GM06990 (cell line): ENCODE measurements at places on chromosomes 16 and 17.

DNA sequence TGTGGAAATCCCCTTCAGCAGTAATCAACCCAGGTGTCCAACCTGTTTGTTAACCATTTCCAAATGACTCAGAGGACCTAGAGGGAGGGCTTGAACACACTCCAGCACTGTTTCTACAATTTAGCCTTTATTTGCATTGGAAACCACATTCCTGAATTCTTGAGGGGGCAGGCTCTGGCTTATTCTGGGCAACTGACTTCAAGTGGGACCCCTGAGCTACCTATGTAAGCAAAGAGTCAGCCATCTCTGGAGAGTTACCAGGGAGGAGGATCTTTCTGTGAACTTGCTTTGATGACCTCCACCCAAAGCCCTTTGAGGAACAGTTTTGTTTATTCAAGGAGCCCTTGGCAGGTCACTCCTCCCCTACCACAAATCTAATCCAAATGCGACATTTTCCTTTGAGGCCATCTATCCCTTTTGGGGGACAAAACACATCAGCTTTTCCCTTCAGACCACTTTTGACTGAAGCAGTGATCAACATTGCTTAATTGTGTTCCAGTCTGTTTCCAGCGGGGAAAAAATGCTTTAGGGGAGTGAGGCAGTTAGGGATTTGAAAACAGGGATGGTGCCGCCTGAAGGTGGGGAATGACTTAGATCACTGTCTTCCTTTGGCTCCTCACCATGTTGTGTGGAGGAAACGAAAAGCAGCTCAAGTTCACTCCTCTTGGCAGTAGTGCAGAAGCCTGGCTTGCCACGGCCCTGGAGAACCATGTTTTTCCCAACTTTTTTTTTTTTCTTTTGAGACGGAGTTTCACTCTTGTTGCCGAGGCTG lies 46.2 kb downstream of the TUBD1 start:
- no peak for DNase-seq

GRCh38 chr16:8087597-8088289 lies 502.6 kb downstream of the TMEM114 start:
- no peak for DNase-seq

- DNase-seq: no peak
Observed at GRCh38 chr16:12659871-12660270, 143.8 kb downstream of the CPPED1 start.

DNA sequence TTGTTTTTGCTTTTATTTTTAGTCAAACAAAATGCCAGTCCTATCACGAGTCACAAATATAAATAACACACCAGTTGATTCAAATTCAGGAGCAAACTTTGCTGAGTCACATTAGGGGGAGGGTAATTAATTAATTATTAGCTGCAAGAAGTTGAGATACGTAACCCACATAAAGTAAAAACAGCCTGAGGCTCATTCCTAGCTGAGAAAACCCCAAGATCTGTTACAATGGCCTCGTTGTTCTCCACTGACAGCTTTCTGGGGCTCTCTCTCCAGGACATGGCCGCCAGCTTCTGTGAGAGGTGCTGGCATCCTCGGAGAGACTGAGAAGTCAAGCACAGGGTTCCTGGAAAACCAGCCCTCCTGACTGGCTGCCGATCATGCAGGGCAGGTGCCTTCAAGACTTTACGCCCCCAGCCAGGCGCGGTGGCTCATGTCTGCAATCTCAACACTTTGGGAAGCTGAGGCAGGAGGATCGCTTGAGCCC lies 11.1 kb downstream of the RAB40B start:
- DNase-seq: no peak

- no peak for DNase-seq
Observed at GRCh38 chr17:83010206-83011200, 68.9 kb upstream of the METRNL start.

- DNase-seq: no peak
Observed at GRCh38 chr16:84932681-84933080, 78.7 kb downstream of the ZDHHC7 start.

DNA sequence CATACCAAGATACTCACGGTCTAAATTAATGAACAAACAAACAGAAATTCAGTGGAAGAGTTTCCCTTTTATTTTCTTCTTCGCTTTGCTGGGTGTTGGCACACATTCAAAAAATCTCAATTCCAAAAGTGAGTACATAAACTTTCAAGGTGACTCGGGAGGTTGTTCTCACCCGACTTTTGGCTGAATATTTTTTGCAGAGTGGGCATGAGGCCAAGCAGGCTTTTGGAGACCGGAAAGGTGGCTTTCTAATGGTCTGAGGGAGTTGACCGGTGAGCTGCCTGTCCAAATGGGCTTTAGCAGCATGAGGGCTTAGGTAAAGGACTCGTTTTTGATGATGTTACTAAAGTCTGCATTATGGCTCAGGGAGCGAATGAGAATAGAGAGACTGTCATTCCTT lies 318.7 kb downstream of the CPPED1 start:
- no peak for DNase-seq

DNA sequence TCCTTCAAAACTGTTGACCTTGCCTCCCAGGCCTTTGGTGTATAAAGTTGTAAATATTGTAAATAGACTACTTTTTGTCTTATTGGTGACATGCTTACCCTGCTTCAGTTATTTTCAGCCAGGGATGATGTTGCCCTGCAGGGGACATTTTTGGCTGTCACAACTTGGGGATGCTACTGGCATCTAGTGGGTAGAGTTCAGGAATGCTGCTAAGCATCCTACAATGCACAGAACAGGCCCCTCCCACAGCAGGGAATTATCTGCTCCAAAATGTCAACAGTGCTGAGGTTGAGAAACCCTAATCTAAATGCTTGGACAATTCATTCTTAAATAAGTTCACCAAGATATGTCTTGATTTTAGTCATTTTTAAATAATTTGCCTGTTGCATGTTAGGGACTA lies 459.8 kb downstream of the PMP22 start:
- no peak for DNase-seq

DNA sequence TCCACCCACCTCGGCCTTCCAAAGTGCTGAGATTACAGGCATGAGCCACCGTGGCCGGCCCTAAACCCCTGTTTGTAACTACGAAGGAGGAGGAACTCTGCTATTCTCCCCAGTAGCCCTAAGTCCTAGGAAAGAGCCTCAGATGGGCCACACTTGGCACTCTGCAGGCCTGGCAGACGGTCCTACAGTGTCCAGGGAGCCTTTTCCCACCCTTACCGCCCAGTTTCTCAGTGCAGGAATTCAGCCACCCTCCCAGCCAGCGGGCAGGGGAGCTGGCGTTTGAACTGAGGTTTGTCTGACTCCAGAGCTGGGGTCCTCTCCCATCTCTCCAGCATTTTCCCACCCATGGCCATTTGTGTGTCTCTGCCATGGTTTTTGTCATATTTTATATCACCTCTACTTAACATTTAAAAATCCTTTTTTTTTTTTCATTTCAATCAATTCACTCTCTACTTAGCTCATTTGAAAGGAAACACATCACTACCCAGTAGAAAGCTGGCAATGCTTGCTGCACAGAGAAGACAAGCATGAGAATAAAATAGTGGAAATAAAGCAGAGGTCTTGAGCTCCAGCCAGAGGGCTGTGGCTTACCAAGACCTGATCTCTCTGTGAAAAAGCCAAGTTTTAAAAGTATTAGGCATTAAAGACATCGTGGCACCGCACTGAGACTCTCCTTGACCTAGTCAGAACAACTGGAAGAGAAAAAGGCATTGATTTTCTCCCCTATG lies 34.9 kb downstream of the BCO1 start:
- no peak for DNase-seq

- no peak for DNase-seq
Observed at GRCh38 chr17:43755389-43755875, 3.2 kb downstream of the SOST start.

DNA sequence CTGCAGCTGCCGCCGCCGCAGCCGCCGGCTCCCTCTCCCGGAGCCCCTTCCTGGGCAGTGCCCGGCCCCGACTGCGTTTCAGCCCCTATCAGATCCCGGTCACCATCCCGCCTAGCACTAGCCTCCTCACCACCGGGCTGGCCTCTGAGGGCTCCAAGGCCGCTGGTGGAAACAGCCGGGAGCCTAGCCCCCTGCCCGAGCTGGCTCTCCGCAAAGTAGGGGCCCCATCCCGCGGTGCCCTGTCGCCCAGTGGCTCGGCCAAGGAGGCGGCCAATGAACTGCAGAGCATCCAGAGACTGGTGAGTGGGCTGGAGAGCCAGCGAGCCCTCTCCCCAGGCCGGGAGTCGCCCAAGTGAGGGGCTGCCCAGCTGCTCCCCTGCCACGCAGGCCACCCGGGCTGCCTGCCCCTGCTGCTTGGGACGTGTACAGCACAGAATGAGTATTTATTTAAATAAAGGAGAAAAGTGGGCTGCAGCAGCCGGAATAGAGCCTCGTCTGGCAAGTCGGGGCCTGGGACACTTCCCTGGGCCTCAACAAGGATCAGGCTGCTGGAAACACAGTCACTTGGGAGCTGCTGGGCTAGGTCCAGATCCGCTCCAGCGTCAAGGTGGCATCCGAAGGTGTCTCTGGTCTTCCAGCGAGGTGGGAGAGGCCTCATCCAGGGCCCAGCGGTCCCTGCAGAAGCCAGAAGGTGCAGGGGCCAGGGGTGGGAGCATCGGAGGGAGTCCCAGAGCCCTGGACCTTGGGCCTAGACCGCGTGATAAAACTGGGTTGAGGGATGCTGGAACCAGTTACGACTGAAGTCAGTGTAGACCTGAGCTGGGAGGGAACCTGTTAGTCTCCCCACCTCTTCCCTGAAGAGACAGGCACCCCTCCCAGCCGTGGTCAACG lies 8.8 kb downstream of the TBX2 start:
- DNase-seq: no peak

DNA sequence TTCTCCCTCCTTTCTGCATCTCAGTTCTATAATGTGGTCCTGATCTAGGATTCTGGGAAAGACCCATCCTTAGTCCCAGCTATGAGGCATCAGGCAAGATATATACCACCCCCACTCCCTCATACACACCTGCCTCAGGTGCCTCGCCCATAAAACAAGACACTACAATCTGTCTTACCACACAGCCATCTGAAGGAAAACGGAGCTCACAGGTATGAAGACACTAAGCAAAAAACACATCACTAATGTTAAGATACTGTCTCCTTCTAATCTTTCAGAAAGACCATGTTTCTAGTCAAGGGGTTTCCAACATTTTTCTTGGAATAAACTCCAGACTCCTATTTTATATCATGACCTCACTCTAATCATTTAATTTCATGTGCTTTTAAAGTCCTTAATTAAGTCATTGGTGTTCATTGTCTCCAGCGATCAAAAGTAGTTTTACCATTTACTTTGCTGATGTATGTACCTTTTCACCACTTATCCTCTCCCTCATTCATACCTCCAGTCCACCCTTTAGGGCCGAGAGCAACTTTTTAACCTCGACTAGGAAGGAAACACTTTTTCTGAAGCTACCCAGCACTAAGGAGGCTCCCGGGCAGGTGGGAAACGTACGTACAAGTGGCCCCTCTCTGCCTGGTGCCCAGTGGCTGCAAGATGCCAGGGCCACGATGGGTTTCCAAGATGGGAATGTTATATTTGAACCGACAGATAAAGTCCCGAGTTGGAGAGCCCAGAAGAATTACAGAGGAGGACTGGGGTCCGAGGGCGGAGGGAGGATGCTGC lies 979 bp downstream of the MAP3K14 start:
- no peak for DNase-seq

DNA sequence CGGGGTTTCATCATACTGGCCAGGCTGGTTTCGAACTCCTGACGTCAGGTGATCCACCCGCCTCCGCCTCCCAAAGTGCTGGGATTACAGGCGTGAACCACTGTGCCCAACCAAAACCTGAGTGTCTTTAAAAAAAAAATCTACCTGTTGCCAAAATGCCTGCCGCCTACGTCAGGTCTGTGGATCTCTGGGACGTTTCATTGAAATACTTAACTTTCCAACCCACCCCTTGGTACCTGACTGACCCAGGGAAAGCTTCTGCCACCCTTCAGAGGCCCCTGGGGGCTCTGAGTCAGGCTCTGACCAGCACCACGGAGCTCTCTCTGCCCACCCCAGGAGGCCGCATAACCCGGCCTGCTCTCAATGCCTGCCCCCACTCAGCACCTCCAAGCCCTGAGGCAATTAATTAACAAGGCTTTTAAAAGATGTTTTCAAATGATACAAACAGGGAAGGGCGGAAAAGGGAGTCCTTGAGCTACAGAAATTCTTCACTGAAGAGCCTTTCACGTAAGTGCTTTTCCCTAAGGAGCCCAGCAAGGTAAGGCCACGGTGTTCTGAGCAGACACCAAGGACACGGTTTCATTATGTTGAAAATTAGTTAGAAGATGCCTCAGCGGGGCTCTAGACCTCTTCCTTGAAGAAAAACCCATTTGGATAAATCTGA lies 29.3 kb upstream of the GSG1L start:
- no peak for DNase-seq

DNA sequence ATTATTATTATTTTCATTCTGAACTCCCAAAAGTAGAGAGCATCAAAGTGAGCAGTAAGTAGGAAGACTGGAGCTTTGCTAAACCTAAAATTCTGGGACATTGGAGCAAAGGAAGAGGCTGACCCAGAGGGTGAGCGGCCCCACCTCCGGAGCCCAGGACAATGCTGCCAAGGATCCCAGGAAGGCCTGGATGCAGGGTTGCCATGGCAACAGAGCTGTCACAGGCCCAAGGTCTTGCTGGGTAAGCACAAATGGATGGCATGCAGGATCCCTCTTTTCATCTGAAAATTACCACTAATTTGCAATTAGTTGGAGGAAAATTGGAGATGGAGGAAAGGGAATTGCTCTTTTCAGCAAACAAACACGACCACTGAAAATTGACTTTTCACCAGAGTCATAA lies 457.9 kb upstream of the CDH5 start:
- DNase-seq: no peak

DNA sequence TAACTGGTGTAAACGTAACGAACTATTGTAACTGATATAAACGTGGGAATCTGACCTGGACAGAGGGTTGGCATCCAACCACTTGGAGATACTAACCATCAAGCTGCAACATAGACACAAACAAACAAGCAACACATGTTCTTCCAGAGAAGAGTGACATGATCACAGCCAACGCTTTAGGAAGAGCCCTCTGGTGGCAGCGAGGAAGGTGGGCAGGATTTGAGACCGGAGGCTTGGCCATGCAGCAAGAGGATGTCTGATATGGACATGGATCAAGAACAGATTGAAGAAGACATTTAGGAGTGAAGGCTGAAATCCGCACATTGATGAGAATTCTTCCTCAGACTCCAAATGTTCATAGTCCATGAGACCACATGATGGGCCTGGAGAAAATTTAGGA lies 40.3 kb upstream of the TNRC6A start:
- no peak for DNase-seq

GRCh38 chr16:87253536-87253935 lies 63.7 kb downstream of the C16orf95 start:
- no peak for DNase-seq

DNA sequence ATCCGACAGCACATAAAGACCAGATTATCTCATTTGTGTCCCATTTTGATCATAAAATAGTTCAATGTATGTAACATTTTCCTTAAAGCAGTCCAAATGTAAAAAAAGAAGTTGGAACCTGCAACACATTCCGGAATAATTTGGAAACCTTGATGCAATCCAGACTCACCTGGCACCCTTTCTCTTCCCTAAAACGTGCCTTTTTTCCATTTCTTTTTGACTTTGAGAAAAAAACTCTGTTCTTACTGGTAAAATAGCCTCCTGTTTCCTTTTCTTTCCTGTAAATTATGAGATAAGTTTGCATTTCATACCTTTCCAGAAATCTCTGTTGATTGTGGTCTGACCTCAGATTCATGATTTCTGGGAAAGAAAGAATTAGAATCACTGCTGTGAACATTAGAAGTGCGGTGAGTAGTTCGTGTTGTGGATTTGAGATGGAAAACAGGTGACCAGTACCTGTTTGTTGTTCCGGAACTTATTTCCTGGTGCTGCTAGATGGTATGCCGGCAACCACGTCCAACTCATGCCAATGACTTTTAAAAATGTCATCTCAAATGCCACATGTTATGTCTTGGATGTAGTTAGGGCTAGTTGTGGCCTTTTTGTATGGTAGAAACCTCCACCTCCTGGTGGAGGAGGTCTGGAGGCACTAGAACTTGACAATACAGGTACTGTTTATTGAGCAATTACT lies 108.1 kb downstream of the SOCS1 start:
- no peak for DNase-seq
